Activated T-helper 2 cell treated with anti-CD3 and anti-CD28 coated beads, Interferon-gamma antibody, Interleukin-2, Interleukin-4, amounts not matched to agents 10 μg/mL and 5 μg/mL and 100 μg/mL, durations not matched to agents 14 hours and 24 hours and 36 hours (primary cell): ENCODE measurements at places on chromosomes 4 and X.

DNA sequence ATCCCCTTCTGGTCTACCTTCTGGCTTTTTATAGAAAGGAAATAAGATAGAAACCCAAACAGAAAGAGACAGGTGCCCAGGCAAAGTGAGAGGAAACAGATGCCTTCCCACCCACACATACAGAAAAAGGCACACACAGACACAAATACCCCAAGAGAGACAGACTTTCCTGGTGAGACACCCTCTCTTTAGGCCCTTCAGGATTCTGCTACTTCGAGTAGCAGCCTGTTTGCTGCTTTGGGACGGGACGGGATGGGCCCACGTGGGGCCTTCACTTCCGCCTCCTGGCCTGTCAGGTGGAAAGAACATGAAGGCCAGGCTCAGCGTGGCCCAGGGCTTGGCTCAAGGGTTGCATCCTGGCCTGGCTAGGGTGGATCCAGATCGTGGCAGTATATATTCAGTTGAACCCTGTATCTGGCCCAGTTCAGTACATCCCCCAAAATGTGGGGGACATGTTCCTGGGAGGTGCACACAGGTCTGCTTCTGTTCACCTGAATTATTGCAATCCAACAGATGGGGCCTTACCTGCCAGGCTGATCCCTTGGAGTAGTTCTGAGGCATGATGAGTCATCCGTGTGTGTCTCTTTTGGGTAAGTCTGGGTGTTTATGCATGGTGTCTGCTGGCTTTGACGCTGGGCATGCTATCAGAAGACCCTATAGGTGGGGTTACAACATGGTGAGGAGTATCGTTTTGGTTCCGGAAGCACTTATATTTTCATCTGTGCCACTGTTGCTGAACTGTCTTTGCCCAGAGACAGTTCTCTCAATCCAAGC is 2.4 kb downstream of the ZNF275 start:
- DNase-seq = no peak

GRCh38 chr4:185872747-185873380 is 60.9 kb upstream of the SORBS2 start:
- DNase-seq = no peak

- no peak for DNase-seq
Measured at GRCh38 chrX:69211701-69212100, 46.4 kb upstream of the PJA1 start.

DNA sequence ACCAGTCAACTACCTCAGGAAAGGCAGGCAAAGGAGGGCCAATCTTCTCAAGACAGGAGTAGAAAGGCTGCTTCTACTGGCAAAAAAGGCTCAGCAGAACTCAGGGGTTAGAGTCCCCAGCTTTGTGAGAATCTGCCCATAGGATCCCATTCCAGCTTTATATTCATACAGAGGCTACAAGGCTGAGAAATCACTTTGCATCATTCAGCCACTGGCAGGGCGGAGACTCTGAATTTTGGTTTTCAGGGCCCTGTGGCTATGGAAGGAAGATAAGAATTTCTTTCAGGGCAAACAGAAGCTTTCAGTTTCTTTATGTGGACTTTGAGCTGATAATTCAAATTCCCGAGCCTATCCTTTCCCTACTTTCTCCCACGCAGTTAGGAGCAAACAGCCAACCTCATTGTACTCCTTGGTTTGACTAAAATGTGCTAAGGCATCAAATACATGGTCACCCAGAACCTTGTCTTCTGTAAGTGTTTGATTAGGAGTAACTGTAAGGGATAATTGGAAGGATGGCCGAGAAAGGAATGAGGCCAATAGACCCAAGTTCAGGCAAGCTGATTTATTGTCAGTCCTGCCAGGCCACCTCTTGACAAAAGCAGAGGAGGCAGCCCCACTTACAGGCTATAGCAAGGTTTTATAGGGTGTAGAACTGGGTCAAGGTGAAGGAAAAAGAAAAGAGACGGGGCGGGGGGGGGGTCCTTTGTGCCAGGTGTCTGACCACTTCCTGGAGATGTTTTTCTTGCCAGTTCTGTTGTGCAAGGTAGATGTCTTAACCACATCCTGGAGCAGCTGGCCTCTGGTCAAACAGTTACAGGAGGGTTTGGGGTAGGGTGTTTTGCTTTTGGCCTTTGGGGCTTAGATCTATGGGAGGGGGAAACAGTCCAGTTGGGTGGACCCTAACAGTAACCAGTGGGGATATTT is 165.3 kb upstream of the PPP1R2C start:
- DNase-seq = peak; percentile 19

DNA sequence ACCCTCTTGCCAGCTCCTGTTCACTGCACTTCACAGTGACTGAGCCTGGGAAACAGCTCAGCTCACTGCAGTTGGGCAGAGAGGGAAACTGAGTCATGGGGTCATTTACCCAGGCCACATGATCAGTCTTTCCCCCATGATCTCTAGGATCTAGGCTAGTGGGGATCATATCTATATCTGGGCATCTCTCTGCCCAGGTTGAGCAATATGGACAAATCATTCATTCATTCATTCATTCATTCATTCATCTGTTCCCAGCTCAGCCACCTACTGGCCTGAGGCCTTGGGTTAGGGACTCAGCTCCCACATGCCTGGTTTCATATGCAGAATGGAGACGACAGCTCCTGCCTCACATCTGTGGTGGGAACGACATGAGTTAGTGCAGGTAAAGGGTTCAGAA is 45.3 kb upstream of the HMX1 start:
- no peak for DNase-seq

- DNase-seq = no peak
Measured at GRCh38 chr4:64130907-64131306, 278.3 kb downstream of the TECRL start.

- DNase-seq = no peak
Measured at GRCh38 chr4:129428454-129428853, 332.5 kb downstream of the C4orf33 start.

- no peak for DNase-seq
Measured at GRCh38 chrX:69000877-69001276, 164.4 kb downstream of the PJA1 start.

DNA sequence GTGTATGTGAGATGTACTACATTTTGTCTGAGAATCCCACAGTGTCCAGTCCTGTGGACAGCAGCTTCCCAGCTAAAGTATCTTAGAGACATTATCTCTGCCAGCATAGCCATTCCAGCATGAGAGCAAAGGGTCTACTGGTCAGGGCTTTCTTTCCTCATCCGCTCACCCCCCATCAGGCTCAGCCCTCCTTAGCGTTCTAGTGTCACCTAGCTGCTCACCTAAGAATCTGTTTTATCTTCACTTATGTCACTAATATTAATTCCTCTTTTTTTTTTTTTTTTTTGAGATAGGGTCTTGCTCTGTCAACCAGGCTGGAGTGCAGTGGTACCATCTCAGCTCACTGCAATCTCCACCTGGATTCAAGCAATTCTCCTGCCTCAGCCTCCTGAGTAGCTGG is 15.6 kb downstream of the RUFY3 start:
- DNase-seq = no peak

GRCh38 chrX:45240301-45240700 is 39.6 kb upstream of the DIPK2B start:
- no peak for DNase-seq

DNA sequence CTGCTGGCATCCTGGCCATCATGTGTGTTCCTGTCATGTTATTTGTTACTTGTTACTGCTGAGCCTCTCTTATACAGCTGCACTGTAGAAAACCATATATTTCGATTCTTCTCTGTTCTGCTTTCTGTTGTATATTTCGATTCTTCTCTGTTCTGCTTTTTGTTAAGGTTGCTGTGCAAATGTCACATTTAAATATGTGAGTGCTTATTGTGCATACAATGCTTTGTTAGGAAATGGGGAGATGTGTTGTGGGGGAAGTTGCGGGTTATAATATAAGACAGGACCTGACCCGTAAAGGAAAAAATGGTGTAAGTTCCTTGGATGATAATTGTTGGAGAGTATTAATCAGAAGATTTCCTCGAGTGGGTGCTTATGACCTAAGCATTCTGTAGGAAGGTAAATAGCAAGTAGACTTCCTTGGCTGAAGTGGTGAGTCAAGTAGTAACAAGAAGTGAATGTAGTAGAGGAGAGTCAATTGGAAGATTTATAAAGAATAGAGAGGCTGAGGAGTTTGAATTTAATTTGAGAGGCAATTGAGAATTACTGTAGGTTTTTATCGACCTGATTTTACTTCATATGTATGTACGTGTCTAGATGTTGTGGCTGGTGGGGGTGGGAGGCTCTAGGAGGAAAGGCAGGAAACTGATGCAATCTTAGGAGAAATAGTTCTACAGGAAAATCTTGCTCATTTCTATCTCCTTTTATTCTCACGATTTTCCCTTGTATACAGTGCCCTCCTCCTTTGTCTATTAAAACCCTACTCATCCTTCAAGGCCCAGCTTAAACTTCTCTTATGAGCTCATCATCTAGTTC is 8.5 kb downstream of the OGT start:
- no peak for DNase-seq

- DNase-seq = no peak
Measured at GRCh38 chr4:15541941-15542340, 72.3 kb downstream of the CC2D2A start.

- DNase-seq = no peak
Measured at GRCh38 chrX:148723551-148723950, 223.1 kb downstream of the AFF2 start.

DNA sequence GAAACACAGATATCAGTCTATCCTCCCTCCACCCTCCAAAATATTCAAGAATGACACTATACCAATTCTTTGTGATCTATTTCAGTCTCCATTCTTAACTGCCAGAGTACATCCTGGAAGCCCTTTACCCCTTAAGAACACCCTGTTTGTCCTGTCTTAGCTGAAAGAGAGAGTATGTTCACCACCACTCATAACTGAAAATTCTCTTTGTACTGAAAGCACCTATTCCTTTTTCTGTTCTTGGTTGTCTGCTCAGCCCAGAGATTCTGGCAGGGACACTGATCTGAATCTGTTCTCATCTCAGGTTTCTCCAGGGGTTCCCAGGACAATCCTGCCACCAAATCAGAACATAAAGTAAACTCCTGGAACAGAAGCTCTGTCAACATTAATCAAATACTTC is 25.4 kb upstream of the EREG start:
- DNase-seq = no peak

GRCh38 chr4:62448911-62449310 is 1248.8 kb downstream of the ADGRL3 start:
- DNase-seq = no peak

- no peak for DNase-seq
Measured at GRCh38 chr4:76723924-76724323, 174.0 kb downstream of the SOWAHB start.

GRCh38 chr4:48912349-48912748 is 5.8 kb upstream of the OCIAD2 start:
- no peak for DNase-seq

DNA sequence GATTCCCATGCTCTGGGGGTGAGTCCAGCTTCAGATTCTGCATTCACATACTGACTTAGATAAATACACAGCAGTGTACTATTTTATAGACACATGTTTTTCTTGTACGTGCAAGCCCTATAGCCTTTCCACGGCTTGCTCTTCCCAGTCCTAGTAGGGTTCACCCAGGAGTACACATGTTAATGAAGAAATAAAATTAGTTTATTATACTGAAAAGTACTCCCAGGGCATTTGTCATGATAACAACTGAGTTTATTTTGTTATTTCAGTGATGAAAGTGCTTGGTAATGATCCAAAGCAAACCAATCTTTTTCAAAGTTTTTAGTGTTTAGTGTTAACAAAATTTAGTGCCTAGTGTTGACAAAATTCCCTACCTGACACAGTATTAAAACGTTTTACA is 21.3 kb downstream of the MAPK10 start:
- DNase-seq = no peak

GRCh38 chrX:140431521-140431920 is 73.3 kb downstream of the SOX3 start:
- no peak for DNase-seq

DNA sequence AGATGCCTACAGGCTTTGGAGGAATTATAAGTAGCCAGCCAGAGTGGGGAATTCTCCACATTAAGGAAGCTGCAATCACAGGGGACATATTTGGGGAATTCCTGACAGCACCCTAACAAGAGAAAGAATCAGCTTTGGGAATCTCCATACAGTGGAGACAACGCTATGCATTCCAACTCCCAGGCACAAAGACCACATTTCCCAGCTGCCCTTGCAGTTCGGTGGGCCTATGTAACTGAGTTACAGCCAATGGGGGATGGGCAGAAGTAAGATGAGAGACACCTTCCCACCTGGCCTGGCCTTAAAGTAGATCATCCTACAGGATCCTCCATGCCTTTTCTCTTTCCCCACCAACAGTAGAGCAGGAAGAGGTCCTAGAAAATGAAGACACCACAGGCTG is 43.4 kb upstream of the CCKAR start:
- no peak for DNase-seq
